Esophagus mucosa (tissue), 1 donor: ENCODE measurements at places on chromosomes 2 and 18. TPM values are rescaled to one million over a fixed set of nuclear protein-coding genes. Genes with fewer than 3 reads are reported as not detected.

- no peak for ATAC-seq
Observed at GRCh38 chr2:54000524-54000923, 29.7 kb upstream of the PSME4 start.

GRCh38 chr18:23317975-23318675 is 135.0 kb upstream of the RIOK3 start:
- peak; percentile 28 for ATAC-seq

DNA sequence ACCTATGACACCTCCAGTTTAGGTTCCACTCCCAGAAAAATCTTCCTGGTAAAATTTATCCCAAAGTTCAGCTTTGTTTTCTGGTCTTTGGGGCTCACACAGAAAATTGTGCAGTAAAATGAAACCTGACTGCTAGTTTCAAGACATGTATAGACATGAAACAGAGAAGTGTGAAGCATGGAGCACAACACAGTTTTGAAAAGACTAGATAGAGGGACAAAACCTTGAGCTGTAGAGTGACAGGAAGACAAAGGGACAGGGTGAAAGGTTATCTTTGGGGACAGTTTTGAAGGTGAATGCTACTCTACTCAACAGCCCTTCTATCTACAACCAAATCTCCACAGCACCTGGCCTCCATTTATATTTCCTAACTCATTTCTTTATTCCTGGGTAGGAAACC is 352.6 kb downstream of the RBM43 start:
- no peak for ATAC-seq

Gene IL36G
- total RNA-seq = 27.4 TPM

Gene TSGA10
- total RNA-seq = 2.8 TPM
